Esophagus mucosa (tissue), 1 donor: ENCODE measurements at places on chromosomes 1 and 21.

GRCh38 chr1:46523496-46524353, 27.7 kb downstream of the KNCN start:
- ATAC-seq: peak; percentile 65

DNA sequence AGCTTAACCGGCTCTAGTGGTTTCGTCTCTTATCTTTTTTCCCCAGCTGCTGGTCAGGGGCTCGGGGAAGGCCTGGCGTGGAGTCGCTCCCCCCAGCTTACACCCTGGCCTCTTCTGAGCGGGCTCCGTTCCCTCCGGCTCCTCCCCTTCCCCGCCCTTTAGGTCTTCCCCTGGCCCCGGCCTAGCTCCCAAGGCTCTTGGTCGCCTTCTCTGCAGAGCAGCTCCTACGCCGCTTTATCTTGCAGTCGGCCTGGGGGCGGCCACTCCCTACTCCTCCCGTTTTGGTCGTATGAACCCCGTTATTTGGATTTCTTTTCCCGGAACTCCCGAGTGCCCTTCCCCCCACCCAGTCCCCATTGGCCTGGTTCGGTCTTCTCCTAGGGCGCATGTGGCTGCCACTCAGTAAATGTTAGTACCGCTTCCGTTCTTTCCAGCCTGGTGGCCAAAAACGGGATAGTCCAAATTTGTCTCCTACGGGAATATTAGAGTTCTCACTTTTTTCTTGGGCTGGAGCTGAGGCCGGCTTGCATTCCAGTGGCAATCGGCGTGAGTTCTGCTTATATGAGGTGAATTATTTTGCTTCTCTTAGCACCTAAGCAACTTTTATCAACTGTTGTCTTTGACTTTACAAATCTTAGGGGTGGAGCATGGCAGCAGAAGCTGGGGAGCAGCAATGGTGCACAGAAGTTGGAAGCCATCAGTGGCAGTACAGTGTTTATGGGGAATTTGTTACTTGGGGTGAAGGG, 467 bp downstream of the THRAP3 start:
- peak; percentile 66 for ATAC-seq

- peak; percentile 24 for ATAC-seq
These were observed 23.8 kb downstream of the EPHA10 start for GRCh38 chr1:37741130-37741529.

DNA sequence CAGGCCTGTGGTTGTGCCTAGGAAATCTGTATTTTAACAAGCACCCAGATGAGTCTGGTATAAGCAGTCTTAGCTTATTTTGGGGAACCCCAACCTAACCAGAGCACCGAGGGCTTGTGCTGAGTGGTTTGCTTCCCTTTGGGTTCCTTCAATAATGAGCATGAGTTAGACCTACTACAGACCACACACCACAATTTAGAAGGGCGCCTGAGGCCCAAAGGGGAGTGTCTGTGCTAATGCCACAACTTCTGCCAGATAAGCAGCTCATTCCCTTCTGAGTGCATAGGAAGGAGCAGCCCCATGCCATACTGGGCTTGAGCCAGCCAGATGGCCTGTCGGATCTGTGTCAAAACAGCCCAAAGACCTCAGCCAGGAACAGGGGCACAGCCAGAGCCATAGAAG, 15.4 kb upstream of the LSS start:
- ATAC-seq: no peak

DNA sequence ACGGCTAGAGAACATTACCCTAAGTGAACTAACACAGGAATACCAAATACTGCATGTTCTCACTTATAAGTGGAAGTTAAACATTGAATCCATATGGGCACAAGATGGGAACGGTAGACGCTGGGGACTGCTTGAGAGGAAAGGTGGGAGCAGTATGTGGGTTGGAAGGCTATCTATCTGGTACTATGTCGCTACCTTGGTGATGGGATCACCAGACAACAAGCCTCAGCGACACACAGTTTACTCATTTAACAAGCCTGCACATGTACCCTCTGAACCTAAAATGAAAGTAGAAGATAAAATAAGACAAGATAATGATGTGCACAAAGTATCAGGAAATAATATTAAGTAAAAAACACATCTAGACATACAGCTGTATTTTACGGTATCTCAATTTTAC, 819 bp downstream of the PYHIN1 start:
- ATAC-seq: no peak

GRCh38 chr21:45080639-45081414, 6.4 kb downstream of the ADARB1 start:
- no peak for ATAC-seq

DNA sequence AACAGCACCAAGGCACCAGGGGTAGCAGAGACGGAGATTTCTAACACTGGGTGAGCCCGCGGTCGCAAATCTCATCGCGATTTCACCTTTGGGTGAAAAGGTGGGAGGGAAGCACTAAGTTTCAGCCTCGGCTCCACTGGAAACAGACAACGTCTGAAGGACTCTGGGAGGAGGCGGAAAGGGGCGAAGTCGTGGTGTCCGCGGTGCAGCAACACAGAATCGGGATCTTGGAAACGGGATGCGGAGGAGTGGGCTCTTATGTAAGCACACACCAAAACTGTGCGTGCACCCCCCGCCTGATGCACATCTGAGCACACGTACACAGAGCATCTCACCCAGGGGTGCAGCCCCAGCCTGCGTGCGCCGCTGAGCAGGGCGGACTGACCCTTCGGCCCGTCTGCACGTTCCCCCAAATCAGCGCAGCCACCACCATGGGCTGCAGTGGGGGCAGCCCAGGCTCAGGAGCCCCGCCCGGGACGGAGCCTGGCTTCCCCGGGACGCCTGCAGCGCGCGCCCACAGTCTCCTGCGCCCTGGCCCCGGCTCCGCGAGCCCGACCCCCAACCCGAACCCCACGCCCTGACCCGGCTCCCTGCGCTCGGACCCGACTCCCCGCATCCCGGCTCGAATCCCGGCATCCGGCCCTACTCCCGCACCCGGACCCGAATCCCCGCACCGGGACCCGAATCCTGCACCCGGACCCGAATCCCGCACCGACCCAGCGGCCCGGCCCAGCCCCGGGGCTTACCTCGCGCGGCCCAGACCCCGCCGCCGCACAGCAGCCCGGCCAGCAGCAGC, 670 bp downstream of the CLSTN1 start:
- ATAC-seq: peak; percentile 1

GRCh38 chr1:229344139-229344538, 1.3 kb upstream of the CCSAP start:
- ATAC-seq: no peak

- ATAC-seq: no peak
These were observed 29.4 kb upstream of the VASH2 start for GRCh38 chr1:212920896-212921295.

GRCh38 chr1:29406814-29407213, 170.5 kb downstream of the PTPRU start:
- no peak for ATAC-seq

GRCh38 chr1:114130213-114130612, 23.5 kb downstream of the SYT6 start:
- no peak for ATAC-seq

- no peak for ATAC-seq
These were observed 50.2 kb downstream of the PKNOX1 start for GRCh38 chr21:43024439-43025136.

DNA sequence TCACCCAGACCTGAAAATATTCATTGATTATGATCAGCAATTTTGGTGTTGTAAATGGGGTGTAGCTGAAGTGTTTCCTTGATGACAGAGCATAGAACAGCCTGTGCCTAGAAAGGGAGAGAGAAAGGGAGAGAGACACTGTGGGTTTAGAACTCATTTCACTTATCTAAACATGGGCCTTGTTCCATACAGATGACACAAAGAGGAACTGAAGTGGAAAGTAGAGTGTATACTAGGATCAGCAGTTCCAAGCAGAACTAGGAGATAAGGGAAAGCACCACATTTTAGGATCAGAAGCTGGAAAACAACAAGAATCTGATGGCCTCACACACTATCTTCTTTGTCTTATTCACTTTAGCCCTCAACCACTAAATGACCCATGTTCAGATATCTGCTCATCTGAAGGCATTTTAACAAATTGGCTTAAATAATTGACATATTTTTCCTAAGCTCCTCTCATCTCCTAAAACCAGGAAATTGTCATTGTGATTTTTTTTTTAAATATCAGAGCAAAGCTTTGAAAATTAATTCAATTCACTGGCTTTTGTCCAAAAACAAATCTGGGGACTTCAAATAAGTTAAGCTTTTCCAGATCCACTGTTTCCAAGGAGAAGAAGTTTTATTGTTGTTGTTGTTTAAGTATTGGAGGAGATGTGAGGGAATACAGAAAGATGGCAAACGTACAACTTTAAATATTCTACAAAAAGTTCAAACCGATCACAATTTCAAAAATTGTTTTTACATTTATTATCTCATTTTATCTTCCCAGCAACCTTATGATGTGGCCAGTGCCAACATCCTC, 103.8 kb downstream of the LYPLAL1 start:
- ATAC-seq: no peak

DNA sequence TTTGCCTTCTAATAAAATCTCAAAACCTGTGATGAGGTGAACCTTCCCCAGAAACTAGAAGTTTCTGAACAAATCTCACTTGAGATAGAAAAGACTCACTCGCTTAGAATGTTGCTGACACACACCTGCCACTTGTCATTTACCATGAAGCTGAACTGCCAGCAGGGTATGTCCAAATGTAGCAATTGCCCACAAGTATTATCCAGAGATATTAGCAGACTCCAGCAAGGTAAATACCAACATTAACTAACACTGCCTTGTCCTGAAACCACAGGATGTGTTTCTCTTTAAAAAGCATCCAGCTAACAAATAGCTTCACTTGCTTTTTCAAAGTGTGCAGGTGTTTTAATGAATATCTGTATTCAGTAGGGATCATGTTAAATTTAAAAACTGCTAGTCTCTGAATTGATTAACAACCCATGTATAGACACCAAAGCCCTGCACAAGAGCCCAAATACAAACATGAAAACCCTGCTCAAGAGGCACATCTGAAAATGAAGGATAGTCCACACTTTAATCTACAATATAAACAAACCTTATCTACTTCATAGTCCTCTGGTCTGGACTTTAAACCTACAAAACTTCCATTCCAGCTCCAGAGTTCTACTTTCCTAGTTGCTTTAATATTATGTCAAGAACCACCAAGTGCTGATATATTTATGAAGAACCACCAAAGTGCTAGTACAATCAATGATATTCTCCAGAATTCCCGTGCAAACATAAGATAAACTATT, 19.3 kb downstream of the KRTAP8-1 start:
- ATAC-seq: no peak

DNA sequence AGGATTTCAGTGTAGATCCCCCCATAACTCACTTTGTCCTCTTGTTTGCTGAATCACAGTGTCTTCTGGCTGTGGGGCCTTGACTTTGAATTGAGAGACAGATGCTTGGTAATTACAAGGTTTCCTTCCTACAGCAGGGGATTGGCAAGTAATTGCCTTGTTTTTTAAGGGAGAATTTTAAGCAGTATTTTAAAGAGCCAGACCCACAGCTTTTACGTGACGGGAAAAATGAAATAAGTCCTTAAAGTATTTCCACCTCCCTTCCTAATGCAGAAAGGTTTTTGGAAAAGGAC, 41.0 kb downstream of the PGBD5 start:
- no peak for ATAC-seq

GRCh38 chr1:247295274-247295684, 36.4 kb downstream of the ZNF496 start:
- ATAC-seq: no peak

GRCh38 chr1:9078015-9078751, 8.7 kb upstream of the SLC2A5 start:
- no peak for ATAC-seq

DNA sequence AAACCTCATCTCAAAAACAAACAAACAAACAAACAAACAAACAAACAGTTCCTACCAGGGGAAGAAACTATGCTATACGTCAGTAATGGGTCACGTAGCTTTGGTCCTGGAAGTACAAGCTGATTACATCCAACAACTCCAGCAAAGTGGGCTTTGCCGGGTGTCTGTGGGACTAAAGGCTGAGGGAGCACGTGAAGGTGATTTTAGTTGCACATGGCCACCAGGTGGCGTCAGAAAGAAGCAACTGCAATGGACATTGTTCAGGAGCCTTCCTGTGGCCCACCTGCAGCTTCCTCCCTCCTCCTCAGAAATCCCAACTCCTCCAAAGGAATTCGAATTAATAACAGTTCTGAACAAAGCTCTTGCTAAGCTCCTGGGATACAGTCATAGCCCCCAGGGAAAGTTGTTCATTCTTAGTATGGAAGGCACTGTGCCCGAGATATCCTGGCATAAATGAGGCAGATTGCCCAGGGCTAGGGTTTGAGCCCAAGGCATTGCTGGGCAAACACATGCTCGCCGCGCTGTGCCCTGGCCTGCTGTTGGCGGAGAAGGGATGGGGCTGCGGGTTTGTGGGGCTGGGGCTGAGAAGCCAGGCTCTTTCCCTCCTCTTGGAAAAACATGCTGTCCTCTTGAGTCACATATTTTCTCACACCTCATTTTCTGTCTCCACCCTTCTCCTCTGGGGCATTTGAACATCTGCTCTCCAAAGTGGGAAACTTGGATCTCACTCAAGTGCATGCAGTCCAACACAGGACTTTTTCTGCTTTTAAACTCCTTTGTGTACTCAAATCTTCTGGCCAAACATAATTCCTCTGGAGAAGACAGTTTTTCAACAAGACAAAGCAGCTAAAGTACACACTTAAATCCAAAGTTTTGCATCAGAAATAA, 28.6 kb downstream of the AKNAD1 start:
- ATAC-seq: peak; percentile 45

DNA sequence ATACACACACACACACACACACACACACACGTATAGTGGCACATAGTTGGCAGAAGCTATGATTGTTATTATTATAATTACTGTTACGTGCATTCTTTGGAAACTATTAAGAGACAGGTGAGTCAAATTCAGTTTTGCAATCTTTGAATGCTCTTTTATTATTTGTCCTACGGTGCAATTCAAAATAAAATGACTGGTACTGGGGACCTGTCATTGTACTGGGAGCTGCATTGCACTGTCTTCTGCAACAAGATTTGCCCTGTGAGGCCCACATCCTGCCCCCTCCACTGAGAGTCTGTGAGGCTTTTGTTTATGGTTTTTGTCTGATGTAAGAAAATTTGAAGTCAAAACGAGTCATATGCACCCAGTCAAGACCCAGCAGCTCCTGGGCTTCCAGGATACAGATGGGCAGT, 1.9 kb downstream of the LY9 start:
- no peak for ATAC-seq

GRCh38 chr1:109198043-109198695, 15.5 kb upstream of the SARS1 start:
- ATAC-seq: peak; percentile 58

DNA sequence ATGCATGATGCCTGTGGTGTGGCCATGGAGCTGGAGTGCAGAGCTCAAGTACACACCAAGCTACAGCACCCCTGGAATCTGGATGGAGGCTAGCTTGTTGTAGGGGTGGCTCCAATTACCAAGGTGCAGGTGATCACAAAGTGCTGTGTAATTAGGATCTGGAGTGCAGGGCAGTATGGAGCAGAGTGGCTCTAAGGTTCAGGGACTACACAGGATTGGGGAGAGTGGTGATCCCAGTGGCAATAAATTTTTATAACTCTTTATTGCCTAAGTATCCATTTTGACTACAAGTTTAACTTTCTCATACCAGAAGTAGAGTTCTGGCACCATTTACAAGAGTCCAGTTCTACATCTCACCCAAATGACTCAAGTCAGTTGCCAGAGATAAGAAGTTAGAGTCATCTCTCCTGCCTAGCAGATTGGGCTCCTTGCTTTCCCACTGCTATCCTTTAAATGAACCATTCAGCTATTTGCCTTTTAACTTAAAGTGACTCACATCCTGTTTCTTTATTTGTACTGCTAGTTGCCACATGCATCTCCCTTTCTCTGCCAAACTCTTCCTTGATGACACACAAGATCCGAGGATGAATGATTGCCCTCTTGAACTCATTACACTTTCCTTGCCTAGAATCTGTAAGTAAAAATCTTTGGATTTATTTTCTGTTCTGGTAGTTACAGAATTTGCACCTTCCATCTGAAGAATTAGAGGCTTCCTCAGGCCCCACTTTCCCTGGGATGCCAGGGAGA, 427.2 kb downstream of the KCNT2 start:
- ATAC-seq: peak; percentile 99
